ENCODE measurements at places on chromosomes 1 and 21.
A peak's percentile ranks its signal among the peaks of the same experiment; 100 is the strongest.

DNA sequence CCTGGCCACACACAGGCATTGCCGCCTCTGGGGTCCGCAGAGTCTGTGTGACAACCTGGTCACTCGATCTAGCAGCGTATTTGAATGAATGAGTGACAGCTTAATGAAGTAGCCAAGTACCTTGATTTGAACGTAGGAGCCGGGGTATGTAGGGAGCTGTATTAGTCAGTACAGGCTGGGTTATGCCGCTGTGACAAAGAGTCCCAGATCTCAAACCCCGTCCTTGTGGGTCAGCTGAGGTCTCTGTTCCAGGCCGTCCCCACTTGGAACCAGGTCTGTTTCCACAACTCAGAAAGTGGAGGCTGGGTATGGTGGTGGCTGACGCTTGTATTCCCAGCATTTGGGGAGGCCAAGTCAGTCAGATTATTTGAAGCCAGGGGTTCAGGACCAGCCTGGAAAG lies 20.0 kb downstream of the ATAD3B start:
- no peak for DNase-seq

DNA sequence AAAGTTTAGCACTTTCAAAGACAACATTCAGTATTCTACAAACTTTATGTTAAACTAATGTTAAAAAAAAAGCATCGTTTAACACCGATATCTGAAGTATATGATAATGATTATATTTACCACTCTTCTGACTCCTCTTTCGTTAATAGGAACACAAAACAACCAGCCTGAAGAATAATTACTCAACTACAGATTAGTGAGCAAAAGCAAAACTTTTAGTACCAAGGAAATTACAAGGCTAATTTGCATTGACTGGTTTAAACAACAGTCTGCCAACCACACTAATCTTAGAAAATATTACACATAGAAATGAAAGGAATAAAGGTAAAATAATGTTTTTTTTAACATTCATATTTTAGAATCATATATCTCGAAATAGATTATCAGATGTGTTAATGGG lies 500.7 kb downstream of the LMO4 start:
- DNase-seq: no peak

DNA sequence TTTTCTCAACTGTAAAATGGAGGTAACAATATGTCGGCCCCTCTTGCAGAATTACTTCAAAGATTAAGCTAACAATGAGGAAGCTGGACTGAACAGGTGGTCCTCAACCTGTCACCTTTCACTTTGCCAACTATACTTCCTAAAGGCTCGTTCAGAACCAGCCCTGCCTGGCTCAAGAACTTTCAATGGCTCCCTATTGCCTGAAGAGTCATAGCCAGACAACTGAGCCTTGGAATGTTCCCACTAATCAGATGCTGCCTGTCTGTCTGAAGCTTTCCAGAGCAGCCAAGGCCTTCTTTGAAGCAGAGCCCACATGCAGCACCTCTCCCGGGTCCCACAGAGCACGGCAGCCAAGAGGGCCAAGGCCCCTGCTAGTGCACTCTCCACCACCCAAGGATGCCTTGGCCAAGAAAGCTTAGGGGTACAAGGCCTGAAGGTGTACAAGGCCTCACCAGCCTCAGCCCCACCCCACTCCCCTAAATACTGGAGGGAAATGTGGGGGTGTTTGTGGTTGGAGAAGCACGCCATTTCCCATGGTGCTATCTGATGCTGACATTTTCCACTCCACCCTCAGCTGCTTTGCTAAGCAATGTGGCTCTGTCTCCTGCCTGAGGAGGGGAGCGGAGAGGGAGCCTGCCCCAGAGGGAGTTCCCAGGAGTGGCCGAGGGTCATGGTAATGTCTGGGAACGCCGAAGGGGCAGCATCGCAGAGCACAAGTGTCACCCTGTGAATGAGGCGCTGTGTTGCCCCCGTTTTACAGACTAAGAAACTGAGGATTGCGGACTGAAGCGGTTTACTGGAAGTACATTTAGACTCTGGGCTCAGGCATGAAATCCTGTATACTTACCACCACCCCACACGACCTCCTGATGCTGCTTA lies 8.2 kb upstream of the LAPTM5 start:
- DNase-seq: no peak

GRCh38 chr1:27523337-27524020 lies 33.5 kb upstream of the WASF2 start:
- DNase-seq: no peak

DNA sequence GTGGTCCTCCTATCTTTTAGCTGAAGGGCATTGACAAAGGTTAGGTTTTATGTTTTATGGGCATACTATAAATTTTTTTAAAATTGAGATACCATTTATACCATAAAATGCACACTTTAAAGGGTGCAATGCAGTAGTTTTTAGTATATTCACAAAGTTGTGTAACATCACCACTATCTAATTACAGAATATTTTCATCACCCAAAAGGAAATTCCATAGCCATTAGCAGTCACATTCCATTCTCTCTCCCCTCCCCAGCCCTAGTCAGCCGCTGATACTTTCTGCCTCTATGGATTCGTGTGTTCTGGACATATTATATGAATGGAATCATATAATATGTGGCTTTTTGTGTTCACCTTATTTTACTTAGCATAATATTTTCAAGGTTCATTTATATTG lies 135.8 kb upstream of the B3GALT2 start:
- DNase-seq: peak; percentile 90

GRCh38 chr1:164466429-164466828 lies 92.6 kb upstream of the PBX1 start:
- no peak for DNase-seq

- no peak for DNase-seq
Measured at GRCh38 chr1:171426645-171427044, 58.7 kb upstream of the PRRC2C start.

GRCh38 chr1:31423418-31423947 lies 10.5 kb downstream of the SERINC2 start:
- no peak for DNase-seq

DNA sequence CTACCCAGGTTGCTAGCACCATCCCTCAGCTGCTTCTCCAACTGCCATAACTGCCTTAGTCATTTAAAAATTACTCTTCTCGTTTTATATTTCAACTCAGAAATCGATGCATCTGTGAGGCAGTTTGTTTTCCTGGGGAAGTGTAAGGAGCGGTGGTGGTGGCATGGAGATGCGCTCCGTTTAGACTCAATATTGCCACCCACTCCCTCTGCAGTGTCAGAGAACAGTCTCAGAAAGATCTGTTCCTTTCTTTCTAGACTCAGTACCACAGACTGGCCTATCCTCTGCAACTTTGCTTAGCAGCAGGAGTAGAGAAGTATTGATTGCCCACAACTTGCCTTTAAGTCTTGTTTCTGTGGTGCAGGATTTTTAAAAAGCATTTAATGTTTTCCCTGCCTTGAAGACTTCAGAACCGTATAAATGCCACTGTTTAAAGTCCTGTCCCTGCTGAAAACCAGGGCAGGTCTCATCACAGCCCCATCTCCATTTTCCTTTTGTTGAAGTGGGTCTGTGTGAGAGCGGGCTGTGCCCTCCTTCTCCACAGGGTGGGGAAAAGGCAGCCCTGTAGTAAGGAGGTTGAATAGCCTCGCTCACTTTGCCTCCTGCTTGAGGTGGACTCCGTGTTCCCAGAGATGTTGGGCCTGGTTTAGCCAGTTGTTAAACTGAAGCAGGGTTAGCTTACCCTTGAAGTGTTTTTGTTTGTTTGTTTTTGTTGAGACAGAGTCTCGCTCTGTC lies 105.2 kb downstream of the NFIA start:
- no peak for DNase-seq

DNA sequence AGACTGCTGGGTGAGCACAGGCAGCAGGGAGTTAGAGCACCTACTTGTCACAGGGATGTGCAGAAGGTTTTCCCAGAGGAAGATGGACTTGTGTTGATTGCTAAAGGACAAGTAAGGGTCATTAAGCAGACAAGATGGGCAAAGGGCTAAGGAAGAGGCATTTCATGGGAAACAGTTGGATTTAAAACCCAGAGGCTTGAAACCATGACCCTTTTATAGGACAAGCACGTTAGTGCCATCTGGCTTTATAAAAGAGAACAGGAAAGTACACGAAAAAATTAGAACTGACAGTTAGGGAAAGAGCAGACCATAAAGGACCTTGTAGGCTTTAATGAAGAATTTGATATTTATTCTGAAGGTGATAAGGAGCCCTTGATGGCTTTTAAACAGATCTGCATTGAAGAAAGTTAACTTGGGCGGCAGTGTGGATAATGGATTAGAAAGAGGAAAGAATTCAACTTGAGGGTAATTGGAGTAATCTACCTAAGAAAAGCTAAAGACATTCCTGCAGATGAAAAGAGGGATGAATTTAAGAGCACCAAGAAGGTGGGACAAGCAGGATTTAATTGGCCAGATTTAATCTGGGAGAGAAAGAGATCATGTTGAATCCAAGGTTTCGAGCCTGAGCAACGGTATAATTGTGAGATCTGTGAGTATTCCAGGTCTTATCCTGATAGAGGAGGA lies 68.6 kb downstream of the ZC3H11B start:
- no peak for DNase-seq

DNA sequence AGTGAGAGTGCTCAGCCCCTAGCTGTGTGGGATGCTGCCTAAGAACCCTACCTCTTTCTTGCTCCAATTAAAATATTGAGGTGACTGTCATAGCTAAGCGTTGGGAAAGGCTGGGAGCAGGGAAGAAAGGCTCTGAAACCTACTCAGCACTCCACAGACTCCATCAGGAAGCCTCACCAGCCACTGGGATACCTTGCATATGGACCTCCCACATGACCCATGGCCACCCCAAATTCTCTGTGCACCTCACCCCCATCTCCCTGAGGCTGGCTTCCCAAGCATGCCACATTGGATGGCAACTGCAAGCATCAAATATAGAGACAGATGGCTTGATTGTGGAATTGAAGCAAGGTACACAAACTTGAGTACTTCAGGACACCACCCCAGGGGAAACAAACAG lies 41.8 kb downstream of the FLVCR1 start:
- no peak for DNase-seq

DNA sequence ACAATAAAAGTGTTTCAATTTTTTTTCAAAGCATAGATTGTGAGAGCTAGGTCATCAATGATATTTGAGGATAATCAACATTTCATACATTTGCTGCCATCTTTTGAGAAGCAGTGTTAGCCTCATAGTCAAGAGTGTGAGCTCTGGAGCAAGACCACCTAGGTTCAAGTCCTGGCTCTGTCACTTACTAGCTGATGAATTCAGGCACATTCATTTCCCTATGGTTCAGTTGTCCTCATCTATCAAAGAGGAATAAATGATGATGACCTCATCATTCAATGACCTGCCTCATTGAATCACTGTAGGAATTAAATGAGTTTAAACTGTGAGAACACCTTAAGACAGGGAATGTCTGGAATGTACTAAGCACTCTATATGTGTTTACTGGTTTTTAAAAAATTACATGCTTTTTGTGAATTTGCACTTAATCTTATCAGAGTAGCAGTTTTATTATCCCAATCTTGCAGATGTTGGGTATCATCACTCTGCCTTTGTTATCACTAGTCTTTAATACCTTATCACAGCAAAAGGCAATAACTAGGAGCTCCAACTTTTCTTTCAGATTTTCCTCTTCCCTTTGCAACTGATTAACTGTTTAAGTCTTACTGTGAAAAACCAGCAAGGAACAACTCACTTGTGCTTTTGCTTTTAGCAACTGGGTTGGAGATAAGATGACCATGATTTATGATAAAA lies 47.4 kb downstream of the SLC30A10 start:
- DNase-seq: no peak

DNA sequence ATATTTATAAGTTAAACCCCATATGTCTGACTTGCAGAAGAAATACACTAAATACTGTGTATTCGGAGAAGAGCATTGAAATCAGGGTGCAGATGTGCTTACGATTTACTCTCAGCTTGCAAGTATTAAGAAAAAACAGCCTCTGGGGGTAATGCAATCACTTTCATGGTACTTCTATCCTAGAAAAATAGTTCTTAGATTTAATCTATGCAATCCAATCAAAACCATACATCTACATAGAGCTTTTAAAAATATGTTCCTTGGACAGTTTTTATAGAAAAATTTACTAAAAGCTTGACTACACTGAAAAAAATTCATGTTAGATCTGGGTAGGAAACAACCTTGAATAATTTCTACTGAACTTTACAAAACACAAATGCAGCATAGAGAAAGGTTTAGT lies 890.3 kb upstream of the ADGRL2 start:
- DNase-seq: no peak

All from fibroblast of skin of left quadriceps (primary cell).